Fibroblast of skin of right quadriceps (primary cell): ENCODE measurements at places on chromosomes 11 and 22.

GRCh38 chr22:42500836-42501179 lies 18.8 kb downstream of the RRP7A start:
- DNase-seq = no peak

- no peak for DNase-seq
These were observed 54.7 kb downstream of the PHF21B start for GRCh38 chr22:44955102-44955501.

DNA sequence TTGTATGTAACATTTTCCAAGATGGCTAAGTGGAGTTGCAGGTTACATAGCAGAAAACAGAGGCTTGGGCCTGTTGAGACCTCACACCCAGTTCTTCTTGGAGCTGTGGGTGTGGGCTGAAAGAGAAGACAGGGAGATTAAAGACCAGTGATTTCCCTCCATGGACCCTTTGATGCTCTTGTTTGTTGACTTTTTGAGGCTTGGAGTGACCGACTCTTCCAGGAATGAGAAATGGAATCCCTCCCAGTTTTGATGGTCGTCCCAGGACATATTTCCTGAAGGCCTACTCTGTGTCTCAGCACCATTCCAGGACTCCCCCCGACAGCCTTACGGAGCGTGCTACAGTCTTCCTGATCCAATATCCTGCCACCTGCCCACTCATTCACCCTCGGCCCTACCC lies 96.9 kb downstream of the PTPRJ start:
- DNase-seq = no peak

- no peak for DNase-seq
These were observed 23.7 kb downstream of the PAK1 start for GRCh38 chr11:77450227-77450626.

- no peak for DNase-seq
These were observed 579 bp downstream of the PICALM start for GRCh38 chr11:86068138-86068871.

DNA sequence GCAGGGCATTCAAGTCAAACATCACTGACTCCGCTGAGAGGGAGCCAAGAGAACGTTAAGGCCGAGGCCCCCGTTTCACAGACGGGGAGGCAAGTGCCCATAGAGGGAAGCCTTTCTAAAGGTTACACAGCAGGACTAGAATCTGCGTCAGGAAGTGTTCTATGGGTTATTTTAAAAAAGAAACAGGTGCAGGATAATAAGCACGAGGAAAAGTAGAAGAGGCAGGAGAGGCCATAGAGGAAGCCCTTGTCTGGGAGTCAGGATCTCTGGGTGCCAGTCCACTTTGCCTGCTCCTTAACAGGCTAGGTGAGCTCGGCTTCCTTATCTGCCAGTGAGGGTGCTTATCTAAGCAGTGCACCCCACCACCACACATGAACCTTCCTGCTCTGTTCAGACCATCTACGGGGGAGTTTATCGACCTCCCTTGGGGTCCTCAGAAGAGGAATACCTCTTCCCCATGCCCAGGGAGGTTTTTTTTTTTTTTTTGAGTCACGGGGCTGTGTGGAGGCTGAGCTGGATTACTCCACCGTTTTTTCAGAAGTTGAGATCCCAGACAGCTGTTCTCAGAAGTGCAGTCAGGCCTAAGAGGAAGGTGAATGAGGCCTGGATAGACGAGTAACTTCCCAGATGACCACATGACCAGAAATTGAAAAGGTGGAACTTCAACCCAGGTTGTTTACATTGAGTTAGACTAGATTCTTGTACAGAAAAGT lies 1.2 kb upstream of the FCHSD2 start:
- DNase-seq = no peak

DNA sequence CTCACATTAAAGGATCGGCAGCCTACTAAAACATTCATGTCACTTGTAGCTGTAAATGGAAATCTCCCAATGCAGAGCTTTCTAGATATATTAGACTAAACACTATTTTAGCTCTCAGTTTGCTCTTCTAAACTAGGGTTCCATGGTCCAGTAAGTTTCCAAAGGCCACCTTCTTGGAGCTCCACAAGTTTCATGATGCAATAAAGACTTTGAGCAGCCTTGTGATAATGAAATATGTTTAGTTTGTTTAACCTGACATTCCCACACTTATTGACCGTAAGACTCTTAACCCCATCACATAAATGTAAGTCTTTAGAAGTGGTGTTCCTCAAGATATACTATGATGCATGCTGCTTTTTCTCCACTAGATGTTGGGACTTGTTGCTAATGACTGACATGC lies 87.7 kb downstream of the TRIM44 start:
- no peak for DNase-seq

- DNase-seq = no peak
These were observed 128.7 kb downstream of the C11orf58 start for GRCh38 chr11:16867097-16867496.

DNA sequence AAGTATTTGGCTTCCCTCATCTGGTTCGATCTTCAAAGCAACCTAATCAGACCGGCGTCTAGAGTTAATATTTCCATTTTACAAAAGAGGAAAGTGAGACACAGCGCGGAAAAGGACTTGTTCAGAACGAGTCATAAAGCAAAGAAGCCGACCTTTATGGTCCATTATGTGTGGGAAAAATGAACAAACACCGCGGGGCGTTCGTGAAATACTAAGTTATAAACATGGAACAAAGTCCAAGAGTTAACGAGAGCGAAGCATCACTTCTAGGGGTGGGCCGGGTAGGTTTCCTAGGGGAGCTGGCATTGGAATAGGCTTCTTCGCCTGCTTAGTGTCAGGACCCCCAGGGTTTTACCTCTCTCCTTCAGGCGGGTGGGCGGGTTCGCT lies 575 bp downstream of the DUSP18 start:
- no peak for DNase-seq

- DNase-seq = peak; percentile 11
These were observed 138.1 kb downstream of the PGR start for GRCh38 chr11:100991541-100991940.

DNA sequence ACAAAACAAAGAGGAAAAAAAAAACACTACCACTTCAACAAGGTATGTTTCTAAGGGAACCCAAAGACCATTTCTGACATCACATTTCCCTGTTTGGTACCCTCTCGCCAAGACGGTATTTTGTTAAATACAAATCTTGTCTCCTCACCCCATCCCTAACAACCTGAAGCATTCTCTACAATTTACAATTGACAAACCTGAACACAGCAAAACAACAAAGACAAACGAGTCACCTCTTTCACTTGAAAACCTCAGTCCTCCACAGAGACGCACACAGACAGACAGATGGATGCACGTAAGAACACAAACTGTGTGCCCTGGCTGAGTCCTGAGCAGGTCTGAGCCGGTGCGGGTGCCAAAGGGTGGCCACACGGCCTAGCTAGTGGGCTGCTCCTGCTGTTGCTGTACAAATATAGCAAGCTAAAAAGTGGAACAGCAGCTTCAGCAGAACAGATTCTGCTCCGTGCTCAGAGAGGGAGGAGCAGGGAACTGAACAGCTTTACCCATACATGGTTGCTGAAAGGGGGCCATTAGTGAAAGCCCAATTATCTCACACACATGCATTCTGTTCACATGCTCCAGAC lies 28.5 kb downstream of the CELF1 start:
- DNase-seq = no peak

- no peak for DNase-seq
These were observed 42.7 kb downstream of the CELF1 start for GRCh38 chr11:47510209-47510608.

DNA sequence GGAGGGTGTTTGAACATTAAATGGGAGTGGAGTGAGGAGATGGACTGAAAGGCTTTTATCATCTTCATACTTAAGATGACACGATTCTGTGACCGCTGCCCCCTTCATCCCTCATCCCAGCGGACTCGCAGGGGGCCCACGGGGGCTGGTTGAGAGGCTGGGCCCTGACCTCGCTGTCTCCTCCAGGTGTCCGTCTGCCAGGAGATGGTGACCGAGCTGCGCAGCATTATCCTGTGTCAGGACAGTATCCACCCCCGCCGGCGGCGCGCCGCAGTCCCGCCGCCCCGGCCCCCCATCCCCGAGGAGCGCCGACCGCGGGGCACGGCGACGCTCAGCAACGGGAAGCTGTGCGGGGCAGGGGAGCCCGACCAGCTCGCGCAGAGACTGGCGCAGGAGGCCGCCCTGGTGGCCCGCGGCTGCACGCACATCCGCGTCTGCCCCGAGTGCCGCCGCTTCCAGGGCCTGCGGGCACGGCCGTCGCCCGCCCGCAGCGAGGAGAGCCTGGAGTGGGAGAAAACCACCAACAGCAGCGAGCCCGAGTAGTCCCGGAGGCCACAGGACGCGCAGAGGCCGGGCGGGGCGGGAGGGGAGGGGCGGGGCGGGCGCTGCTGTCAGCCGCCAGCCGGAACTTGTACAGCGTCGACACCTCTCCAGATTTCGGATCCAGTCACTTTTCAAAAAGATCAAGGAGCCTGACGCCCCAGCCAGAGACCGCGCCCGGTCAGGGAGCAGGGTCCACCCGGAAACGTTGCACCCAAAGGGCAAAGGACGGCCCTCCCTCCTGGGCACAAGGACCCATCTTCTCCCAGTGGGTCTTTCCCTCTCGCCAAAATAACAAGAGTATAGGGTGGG lies 38.0 kb upstream of the TBCEL start:
- peak; percentile 48 for DNase-seq

- DNase-seq = no peak
These were observed 52.4 kb downstream of the UBASH3B start for GRCh38 chr11:122707901-122708300.

DNA sequence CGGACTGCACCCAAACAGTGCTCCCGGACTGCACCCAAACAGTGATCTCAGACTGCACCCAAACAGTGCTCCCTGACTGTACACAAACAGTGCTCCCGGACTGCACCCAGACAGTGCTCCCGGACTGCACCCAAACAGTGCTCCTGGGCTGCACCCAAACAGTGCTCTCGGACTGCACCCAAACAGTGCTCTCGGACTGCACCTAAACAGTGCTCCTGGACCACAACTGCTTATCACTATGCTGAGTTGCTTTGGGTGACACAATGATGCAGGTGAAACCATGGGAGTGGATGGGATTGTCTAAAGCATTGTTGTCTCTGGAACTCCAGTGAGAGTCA lies 90.4 kb downstream of the FBXO7 start:
- no peak for DNase-seq

DNA sequence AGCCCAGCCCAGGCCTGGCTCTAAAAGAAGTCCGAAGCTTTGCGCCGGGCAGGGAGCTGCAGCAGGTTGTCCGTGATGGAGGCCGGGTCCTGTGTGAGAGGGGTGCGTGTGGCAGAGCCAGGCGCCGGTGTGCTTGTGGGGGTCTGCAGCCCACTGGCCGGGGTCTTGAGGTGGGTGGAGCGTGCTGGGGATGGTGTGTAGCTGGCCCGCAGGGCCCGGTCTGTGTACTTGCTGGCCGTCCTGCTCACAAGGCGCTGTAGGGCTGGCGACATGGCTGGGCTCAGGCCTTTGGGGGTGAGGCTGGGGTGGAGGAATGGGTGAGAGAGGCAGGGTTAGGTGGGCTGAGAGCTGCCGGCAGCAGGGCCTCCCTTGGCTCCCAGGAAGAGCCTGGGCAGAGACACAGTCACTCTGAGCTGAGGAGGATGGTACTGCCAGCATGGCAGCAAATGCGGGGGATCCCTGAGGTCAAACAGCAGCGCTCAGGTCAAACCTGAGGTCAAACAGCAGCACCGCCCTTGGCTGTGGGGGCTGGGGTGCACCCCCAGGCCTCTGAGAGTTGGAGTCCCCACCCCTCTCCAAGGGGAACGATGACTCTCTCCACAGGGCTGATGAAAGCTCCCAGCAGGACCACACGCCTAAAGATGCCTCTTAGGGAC lies 3.2 kb downstream of the TSSK2 start:
- no peak for DNase-seq

DNA sequence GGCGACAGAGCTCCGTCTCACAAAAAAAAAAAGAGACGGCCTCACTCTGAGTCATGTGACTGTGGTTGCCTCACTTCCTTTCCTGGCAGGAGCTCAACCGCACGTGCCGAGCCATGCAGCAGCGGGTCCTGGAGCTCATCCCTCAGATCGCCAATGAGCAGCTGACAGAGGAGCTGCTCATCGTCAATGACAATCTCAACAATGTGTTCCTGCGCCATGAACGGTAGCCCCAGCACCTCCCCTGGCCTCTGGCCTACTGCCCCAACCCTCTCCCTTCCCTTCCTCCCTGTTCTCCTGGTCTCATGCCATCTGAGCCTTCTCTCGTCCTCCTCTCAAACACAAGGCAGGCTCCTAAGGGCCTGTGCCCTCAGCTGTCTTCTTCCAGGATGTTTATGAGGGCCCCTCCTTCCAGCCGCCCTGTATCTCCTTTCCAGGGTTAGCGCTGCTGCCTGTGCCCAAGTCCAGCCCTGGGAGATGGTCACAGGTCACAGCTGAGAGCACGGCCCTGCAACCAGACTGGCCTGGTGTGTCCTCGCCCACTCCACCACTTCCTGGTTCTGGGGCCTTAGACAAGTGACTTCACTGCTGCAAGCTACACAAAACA lies 30.7 kb downstream of the TOM1 start:
- DNase-seq = peak; percentile 84

DNA sequence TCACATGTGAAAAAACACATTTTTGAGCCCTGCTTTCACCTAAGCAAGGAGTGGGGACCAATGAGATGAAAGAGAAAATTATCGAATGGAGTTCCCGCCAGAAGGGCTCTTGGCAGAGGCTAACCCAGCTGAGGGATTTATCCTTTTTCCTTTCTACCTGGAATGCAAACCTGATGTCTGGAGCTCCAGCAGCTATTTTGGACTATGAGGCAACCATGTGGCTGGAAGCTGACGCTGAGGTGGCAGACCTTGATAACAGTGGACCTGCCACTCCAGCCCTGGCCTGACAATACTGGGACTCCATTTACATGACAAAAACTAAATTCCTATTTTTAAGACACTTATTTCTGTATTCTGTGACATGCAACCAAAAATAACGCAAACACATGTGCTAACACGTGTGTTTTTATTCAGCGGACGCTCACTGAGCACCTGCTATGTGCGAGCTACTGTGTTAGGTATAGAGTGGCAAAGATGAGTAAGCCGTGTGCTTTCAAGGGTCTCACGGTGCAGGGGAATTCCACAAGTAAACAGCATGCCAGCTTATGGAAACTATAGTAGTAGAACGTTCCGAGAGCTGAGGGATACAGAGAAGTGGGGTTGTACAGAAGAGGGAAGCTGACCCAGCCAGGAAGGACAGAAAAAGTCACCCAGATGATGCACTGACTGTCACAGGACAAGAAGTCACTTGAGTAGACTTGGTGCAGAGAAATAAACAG lies 19.1 kb upstream of the ISX start:
- DNase-seq = no peak

GRCh38 chr11:124892750-124893454 lies 4.8 kb downstream of the ROBO4 start:
- no peak for DNase-seq

DNA sequence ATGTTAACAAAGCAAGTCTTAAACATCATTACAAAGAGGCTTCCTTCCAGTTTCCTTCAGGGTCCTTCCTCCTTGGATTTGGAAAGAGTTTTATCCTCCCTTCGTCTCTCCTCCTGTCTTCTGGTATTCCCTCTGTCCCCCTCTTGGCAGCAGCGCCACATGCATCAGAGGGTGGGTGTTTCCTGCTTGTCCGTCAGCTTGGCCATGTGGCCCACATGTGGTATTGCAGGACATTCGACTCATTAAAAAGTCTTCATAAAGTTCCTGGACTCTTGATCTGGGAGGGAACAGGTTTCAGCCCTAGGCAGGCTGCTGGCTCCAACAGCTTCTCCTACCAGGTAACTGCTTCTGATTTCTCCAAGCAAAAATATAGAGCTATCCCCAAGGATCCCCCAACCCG lies 189.8 kb downstream of the CSNK2A3 start:
- no peak for DNase-seq

- no peak for DNase-seq
These were observed 42.2 kb downstream of the MACROD1 start for GRCh38 chr11:64123679-64124078.
